Activated T-helper 2 cell treated with anti-CD3 and anti-CD28 coated beads, Interferon-gamma antibody, Interleukin-2, Interleukin-4, amounts not matched to agents 10 μg/mL and 5 μg/mL and 100 μg/mL, durations not matched to agents 14 hours and 24 hours and 36 hours (primary cell): ENCODE measurements at places on chromosomes 7 and 10.

- H3K27ac ChIP-seq = peak overlapping the region; percentile 91
- no peak overlapping the region for H3K4me3 ChIP-seq
- H3K4me1 ChIP-seq = peaks cover 15% of the 10 kb centered on the region
- no peaks in the 10 kb centered on the region for H3K27me3 ChIP-seq
- no peak for DNase-seq
Measured at GRCh38 chr7:151038951-151039849, 9.1 kb upstream of the ASIC3 start.

DNA sequence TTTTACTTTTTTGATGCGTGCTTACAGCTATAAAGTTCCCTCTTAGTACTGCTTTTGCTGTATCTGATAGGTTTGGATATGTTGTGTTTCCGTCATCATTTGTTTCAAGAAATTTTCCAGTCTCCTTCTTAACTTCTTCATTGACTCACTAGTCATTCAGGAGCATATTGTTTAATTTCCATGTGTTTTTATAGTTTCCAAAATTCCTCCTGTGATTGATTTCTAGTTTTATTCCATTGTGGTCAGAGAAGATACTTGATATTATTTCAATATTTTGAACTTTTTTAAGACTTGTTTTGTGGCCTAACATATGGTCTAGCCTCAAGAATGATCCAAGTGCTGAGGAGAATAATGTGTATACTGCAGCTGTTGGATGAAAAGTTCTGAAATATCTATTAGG, 75.5 kb upstream of the CREB5 start:
- H3K4me1 ChIP-seq = no peaks in the 10 kb centered on the region
- H3K36me3 ChIP-seq = no peaks in the 10 kb centered on the region
- peaks cover 15% of the 10 kb centered on the region for H3K27me3 ChIP-seq
- no peak for DNase-seq
- H3K4me3 ChIP-seq = no peak overlapping the region

- no peak for DNase-seq
- H3K27me3 ChIP-seq = no peaks in the 10 kb centered on the region
- H3K4me1 ChIP-seq = peaks cover 14% of the 10 kb centered on the region
- H3K4me3 ChIP-seq = no peak overlapping the region
Measured at GRCh38 chr7:77866786-77867536, 68.4 kb downstream of the PHTF2 start.

- H3K27ac ChIP-seq = no peak overlapping the region
- H3K27me3 ChIP-seq = no peaks in the 10 kb centered on the region
- no peak overlapping the region for H3K4me3 ChIP-seq
- peaks cover 3% of the 10 kb centered on the region for H3K4me1 ChIP-seq
- H3K36me3 ChIP-seq = no peaks in the 10 kb centered on the region
Measured at GRCh38 chr10:1451941-1452340, 285.4 kb downstream of the ADARB2 start.

DNA sequence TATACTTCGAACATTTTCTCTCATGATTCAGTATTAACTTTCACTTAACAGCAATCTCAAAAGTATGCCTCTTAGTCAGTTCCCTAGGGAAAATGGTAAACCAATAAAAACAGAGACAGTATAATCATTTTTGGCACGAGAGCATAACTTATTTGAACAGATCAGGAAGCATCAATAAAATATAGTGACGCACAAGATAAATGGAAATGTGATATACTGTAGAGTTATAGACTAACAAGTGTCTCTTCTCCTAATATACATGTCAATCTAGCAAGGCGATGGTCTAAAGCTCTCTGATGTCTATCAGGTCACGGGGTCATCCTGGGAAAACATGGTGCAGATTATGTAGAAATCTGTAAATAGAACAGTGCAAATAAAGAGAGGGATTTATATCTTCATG, 131.6 kb downstream of the HGF start:
- no peak overlapping the region for H3K4me3 ChIP-seq
- no peak for DNase-seq
- H3K36me3 ChIP-seq = no peaks in the 10 kb centered on the region
- H3K4me1 ChIP-seq = no peaks in the 10 kb centered on the region
- no peak overlapping the region for H3K27ac ChIP-seq
- H3K27me3 ChIP-seq = no peaks in the 10 kb centered on the region

DNA sequence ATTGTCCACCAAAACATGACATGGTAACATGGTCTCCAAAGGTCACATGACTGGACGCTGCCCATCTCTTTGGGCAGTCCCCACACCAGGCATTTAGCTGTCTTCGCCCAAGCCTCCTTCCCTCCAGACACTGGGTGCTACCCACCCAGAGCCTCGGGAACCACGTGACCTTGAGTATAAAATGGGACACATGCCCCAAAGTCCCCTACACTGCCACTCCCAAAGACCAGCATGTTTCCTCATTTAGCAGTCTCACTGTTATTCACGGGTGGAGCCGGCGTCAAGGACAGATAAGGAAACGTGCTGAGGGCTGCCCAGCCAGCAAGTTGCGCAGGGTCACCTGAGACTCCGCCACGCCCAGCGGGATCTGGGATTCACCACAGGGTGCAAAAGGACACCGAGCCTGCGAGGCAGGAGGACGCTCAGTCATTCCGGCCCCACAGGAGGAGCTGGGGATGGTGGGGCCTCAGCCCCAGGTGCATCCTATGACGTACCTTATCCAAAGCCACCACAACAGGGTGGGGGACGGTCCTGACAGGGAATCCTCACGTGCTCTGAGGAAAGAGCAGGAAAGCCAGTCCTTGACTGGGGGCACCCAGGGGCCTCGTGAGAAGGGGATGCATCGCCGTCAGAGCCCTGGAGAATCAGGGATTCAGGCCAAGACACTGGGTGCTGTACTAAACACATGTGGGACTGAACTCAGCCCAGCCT, 226.9 kb downstream of the TNS3 start:
- H3K4me1 ChIP-seq = no peaks in the 10 kb centered on the region
- no peaks in the 10 kb centered on the region for H3K27me3 ChIP-seq
- no peak overlapping the region for H3K27ac ChIP-seq
